ENCODE measurements at places on chromosomes 11 and 22.
A peak's percentile ranks its signal among the peaks of the same experiment; 100 is the strongest.

DNA sequence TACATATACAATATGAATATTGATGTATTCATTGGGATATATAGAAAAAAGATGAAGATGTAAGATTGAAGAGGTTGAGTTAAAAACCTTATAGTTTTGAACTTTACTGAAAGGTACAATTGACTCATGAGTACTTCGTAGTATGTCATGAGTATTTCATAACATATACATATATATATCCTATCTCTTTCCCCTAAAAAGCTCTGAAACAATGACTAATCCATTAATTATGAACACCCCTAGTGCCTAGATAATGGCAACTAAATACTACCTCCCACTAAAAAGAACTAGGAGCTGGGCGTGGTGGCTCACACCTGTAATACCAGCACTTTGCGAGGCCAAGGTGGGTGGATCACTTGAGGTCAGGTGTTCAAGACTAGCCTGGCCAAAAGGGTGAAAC, 31.5 kb downstream of the SLC35F2 start:
- no peaks in the 10 kb centered on the region for H3K27me3 ChIP-seq
- no peak for DNase-seq
- H3K36me3 ChIP-seq: no peaks in the 10 kb centered on the region
- no peak overlapping the region for H3K4me3 ChIP-seq

GRCh38 chr22:49915610-49916009, 2.6 kb downstream of the ALG12 start:
- H3K27ac ChIP-seq: no peak overlapping the region
- H3K36me3 ChIP-seq: peaks cover 21% of the 10 kb centered on the region
- H3K4me3 ChIP-seq: no peak overlapping the region
- peaks cover 24% of the 10 kb centered on the region for H3K4me1 ChIP-seq

DNA sequence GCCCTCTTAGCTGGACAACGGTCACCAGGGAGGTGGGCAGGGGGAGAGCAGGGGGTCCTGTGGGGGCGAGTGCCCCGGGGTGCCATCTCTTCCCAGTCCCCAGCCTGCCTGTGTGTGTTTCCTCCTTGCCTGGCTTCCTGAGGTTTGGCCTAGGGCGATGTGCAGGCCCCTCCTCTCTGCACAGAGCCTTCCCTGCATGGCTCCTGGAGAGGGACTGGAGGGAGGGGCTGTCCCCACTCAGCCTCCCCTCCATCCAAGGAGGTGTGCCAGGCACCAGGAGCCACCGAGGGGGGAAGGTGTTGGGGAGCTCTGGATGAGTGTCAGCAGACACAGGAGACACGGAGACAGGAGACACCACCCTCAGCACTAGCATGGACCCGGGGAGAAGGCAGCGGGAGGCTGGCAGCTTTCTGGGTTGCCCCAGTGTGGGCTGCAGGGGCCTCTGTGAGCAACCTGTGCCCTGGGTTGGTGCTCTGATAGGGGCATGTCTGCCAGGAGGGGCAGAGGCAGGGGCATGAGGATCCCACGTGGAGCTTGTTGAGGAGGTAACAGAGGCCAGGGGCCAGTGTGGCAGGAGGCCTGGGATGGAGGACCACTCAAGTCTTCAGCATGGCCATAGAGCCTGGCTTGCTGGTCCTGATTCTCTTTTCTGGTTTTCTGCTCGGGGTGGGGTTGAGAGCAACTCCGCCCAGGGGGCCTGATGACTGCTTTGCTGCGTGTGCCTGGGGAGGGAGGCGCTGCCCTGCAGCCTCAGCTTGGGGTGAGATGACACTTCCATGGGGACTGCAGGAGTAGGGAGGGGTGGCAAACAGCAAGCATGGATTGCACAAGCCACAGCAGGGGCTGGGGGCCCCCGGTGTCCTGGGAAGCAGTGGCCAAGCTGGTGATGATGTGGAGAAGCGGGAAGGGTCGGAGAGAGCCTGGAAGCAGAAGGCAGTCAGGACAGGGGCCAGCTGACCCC, 78.8 kb downstream of the ST3GAL4 start:
- H3K36me3 ChIP-seq: no peaks in the 10 kb centered on the region
- H3K4me1 ChIP-seq: no peaks in the 10 kb centered on the region
- H3K27me3 ChIP-seq: no peaks in the 10 kb centered on the region
- DNase-seq: no peak

- H3K4me1 ChIP-seq: peaks cover 27% of the 10 kb centered on the region
- H3K27me3 ChIP-seq: no peaks in the 10 kb centered on the region
- DNase-seq: no peak
- H3K27ac ChIP-seq: no peak overlapping the region
- H3K4me3 ChIP-seq: no peak overlapping the region
Observed at GRCh38 chr11:77413850-77414460, 59.9 kb downstream of the PAK1 start.

DNA sequence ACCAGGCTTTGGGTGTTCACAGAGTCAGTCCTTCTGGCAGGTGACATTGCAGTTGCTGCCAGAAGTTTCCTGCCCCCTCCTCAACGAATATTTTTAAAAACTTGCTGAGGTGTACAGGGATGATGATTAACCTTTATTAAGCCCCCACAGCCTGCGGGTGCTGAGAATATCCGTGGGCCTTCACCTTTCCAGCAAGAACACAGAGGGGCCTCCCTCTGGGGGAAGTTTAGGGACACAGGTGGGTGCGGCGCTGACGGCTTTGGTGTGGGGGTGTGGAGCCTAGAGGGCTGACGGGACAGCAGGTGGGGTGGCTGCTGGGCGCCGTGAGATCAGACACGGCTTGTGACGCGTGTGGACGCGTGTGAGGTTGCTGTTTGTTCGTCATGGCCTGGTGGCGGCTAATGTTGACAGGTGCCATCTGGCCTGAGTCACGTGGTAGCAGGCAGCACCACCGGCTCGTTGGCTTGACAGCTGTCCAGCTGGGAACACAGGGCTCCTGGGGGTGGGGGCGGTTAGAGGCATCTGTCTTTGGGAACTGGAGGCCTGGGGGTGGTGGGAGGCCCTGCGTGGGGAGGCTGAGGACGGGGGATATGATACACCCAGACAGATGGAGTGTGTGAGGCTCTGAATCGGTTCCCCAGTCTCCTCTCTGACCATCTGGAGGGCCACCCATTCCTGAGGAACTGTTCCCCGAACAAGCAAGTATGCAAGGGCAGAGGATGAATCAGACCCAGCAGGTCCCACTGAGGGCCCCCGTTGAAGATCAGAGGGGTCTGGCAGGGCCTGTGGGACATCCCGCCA, 12.5 kb upstream of the LRRC10B start:
- peak overlapping the region; percentile 24 for H3K27ac ChIP-seq
- H3K4me1 ChIP-seq: no peaks in the 10 kb centered on the region
- no peak overlapping the region for H3K4me3 ChIP-seq
- no peaks in the 10 kb centered on the region for H3K36me3 ChIP-seq
- H3K27me3 ChIP-seq: peaks cover 4% of the 10 kb centered on the region

DNA sequence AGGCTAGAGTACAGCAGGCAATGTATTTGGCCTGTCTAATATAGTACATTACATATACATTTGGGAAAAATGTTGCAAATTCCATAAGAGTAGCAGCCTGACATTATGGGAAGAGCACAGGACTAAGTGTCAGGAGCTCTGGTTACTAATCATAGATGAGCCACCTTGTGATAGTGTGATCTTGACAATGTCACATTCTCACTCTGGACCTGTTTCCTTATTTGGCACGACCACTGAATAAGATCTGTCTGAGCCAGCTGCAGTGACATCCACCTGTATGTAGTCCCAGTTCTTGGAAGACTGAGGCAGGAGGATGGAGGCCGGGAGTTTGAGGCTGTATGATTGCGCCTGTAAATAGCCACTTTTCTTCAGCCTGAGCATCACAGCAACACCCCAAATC, 5.7 kb upstream of the LIN7C start:
- H3K4me1 ChIP-seq: peaks cover 3% of the 10 kb centered on the region
- no peak for DNase-seq
- H3K4me3 ChIP-seq: no peak overlapping the region
- H3K27ac ChIP-seq: no peak overlapping the region
- H3K27me3 ChIP-seq: no peaks in the 10 kb centered on the region

- DNase-seq: no peak
- no peaks in the 10 kb centered on the region for H3K27me3 ChIP-seq
- H3K36me3 ChIP-seq: no peaks in the 10 kb centered on the region
- no peak overlapping the region for H3K4me3 ChIP-seq
Observed at GRCh38 chr22:26847816-26848215, 190.4 kb downstream of the MIAT start.

- peaks cover 3% of the 10 kb centered on the region for H3K36me3 ChIP-seq
- peak overlapping the region; percentile 97 for H3K27ac ChIP-seq
- peaks cover 74% of the 10 kb centered on the region for H3K27me3 ChIP-seq
Observed at GRCh38 chr22:50531962-50532674, 2.3 kb upstream of the TYMP start.

- no peaks in the 10 kb centered on the region for H3K27me3 ChIP-seq
- peaks cover 2% of the 10 kb centered on the region for H3K36me3 ChIP-seq
- H3K27ac ChIP-seq: no peak overlapping the region
- no peak overlapping the region for H3K4me3 ChIP-seq
Observed at GRCh38 chr11:118232659-118233058, 7.8 kb upstream of the JAML start.

DNA sequence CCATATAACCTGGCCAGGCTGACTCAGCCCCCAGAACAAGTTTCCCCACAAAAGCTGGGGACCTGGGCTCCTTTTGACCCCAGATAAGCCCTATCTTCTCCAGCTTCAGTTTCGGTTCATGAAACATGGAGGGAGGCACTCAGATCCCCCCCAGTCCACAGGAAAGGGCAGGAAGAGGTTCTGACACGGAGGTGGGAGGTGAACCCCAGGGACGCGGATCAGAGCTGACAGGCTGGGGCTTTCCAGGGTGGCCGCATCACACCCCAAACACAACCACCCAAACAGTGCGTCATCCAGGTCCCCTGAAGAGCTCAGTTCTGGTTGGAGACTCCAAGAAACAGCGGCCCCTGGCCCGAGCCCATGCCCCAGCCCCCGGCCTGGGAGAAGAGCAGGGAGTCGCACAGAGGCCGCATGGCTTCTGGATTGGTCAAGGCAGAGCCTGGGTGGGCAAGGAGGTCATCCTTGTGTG, 44.3 kb upstream of the A4GALT start:
- no peaks in the 10 kb centered on the region for H3K27me3 ChIP-seq
- no peak overlapping the region for H3K4me3 ChIP-seq
- peaks cover 8% of the 10 kb centered on the region for H3K4me1 ChIP-seq
- no peak overlapping the region for H3K27ac ChIP-seq
- no peaks in the 10 kb centered on the region for H3K36me3 ChIP-seq

DNA sequence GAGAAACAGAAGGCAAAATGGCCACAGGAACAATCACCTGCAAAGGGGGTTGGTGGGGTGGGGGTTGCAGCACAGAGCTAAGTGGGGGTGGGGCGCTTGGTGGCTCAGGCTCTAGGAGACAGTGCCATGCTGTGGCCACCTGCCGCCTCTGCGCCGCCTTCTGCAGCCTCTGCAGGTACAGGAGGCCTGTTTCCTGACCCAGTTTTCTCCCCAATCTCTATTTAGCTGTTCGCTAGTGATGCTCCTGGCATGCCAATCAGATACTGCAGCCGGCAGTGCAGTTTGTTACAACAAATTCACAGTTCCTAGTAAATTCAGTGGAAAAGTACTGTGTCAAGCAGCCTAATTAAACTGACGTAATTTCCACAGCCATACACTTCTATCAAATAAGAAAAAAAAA, 106.4 kb downstream of the SERGEF start:
- no peaks in the 10 kb centered on the region for H3K36me3 ChIP-seq
- H3K27ac ChIP-seq: no peak overlapping the region
- no peak overlapping the region for H3K4me3 ChIP-seq
- peaks cover 12% of the 10 kb centered on the region for H3K4me1 ChIP-seq
- DNase-seq: peak; percentile 49

DNA sequence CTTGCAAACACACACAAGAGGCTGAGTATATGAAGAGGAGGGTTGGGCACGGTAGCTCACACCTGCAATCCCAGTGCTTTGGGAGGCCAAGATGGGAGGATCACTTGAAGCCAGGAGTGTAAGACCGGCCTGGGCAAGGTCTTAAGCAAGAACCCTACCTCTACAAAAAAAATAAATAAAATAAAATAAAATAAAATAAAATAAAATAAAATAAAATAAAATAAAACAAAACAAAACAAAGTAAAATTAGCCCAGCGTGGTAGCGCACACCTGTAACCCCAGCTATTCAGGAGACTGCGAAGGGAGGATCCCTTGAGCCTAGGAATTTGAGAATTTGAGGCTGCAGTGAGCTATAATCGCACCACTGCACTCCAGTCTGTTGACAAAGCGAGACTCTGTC, 337.9 kb downstream of the SHANK2 start:
- H3K27me3 ChIP-seq: no peaks in the 10 kb centered on the region
- H3K27ac ChIP-seq: no peak overlapping the region
- H3K4me1 ChIP-seq: no peaks in the 10 kb centered on the region
- DNase-seq: no peak

DNA sequence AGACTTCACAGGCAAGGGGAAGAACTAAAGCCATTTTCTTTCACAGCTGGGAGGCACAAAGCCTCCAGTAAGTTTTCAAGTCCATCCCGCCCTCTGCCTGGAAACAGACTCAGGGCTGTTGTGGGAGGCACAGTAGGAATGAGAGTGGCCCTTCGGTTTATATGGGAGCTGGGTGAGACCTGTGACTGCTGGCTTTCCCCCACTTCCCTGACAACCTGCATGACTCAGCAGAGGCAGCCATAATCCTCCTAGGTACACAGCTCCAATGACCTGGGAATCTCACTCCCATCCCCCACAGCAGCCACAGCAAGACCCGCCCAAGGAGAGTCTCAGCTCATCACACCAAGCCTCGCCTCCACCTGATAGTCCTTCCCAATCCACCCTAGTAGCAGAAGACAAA, 12.1 kb upstream of the TMEM45B start:
- H3K4me3 ChIP-seq: no peak overlapping the region
- H3K27me3 ChIP-seq: no peaks in the 10 kb centered on the region
- no peak overlapping the region for H3K27ac ChIP-seq
- no peaks in the 10 kb centered on the region for H3K36me3 ChIP-seq
- no peak for DNase-seq

DNA sequence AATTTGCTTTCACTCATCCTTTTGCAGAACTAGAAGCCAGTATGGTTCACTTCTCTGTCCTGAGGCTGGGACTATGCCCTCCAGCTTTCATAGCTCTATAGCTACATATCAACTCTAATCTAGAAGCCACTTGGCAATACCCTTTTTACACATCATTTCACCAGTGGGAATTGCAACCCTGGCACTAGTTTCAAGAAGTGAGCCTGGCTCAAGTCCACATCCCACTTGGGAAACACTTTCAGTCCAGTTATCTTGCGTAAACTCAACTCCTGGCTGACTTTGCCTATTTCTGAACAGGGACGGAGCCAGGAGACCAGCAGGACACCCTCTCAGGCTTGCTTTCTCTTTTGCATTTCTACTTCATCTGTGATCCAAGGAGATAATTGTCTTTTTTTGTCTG, 19.9 kb upstream of the FAT3 start:
- H3K27me3 ChIP-seq: no peaks in the 10 kb centered on the region
- H3K4me1 ChIP-seq: no peaks in the 10 kb centered on the region
- H3K36me3 ChIP-seq: no peaks in the 10 kb centered on the region

DNA sequence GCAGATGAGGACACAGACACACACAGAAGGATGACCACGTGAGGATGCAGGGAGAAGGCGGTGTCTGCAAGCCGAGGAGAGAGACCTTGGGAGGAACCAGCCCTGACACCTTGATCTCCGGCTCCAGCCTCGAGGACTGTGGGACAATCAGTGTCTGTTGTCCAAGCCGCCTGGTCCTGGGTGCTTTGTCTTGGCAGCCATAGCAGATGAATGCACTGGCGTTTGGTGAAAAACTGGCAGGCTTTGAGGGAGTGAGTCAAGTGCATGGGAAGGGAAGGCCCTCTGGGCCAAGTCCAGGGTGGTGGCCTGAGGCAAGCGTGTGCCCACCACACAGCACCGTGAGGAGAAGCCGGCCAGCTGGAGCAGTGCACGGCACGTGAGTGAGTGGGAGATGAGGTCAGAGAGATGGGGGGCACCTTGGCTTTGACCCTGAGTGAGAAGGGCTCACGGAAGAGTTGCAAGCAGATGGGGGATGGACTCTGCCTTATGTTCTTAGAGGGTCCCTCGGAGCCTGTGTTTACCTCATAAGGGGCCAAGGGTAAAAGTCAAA, 12.4 kb upstream of the BRSK2 start:
- peaks cover under 1% of the 10 kb centered on the region for H3K27me3 ChIP-seq
- H3K4me1 ChIP-seq: no peaks in the 10 kb centered on the region
- H3K36me3 ChIP-seq: no peaks in the 10 kb centered on the region
- DNase-seq: no peak
- H3K27ac ChIP-seq: no peak overlapping the region

All from thymus (tissue), 14 donors.